ENCODE measurements at places on chromosomes 11 and 22. TPM values are rescaled to one million over a fixed set of nuclear protein-coding genes. Genes with fewer than 3 reads are reported as not detected.
A peak's percentile ranks its signal among the peaks of the same experiment; 100 is the strongest.

The IGSF9B gene
- 23.0 TPM for total RNA-seq

The OR51Q1 gene
- total RNA-seq: not detected

The OR52I2 gene
- not detected for total RNA-seq

The BRSK2 gene
- total RNA-seq: 15.7 TPM

The HRAS gene
- total RNA-seq: 64.8 TPM

The CD248 gene
- total RNA-seq: 0.99 TPM

The SLC39A13 gene
- 40.5 TPM for total RNA-seq

DNA sequence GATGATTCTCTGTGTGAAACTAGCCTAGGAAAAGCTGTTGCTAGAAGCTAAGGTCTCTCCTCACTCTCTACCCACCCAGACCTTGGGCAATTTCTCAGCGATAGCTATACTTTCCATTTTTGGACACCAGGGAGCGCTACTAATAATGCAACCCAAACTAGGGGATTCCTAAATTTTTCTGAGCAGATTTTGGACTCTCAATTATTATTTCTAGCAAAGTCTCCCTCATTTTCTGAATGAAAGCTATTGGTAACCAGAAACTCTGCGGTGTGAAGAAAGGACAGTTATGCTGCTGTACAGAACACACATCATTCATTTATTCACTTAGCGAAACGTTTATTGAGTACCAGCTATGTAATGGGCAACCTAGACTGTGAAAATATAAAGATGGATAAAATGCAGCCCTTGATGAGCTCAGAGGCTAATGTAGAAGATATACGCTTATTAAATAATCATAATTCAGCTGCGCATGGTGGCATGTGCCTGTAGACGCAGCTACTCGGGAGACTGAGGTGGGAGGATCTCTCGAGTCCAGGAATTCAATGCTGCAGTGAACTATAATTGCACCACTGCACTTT, 6.1 kb upstream of the STIM1 start:
- H3K27ac ChIP-seq: no peak overlapping the region
- peak; percentile 57 for DNase-seq
- no peaks in the 10 kb centered on the region for H3K4me1 ChIP-seq
- H3K4me3 ChIP-seq: no peak overlapping the region
- no peaks in the 10 kb centered on the region for H3K36me3 ChIP-seq

DNA sequence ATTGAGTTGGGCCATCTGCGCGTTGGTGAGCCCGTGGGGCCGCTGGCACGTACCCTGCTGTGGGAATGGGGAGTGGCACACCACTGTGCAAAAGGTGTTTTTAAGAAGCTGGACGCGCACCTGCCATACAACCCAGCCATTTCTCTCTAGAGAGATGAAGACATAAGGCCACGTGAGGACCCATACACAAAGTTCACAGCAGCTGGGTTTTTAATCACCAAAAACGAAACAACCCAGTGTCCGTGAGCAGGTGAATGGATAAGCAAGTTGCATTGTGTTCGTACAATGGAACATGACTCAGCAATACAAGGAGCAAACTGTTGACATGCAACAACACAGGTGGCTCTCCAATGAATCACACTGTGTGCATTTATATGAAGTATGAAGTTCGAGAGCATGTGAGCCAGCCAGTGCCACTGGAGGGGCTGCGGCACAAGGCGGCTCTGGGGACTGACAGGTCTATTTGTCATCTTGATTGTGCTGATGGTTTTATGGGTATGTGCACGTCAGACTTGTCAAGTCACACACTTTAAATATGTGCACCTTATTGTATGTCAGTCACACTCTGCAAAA, 30.6 kb upstream of the PANX2 start:
- H3K27me3 ChIP-seq: no peaks in the 10 kb centered on the region
- peaks cover 7% of the 10 kb centered on the region for H3K4me1 ChIP-seq
- DNase-seq: no peak
- no peak overlapping the region for H3K27ac ChIP-seq
- no peaks in the 10 kb centered on the region for H3K36me3 ChIP-seq

GRCh38 chr11:68354148-68354872, 41.9 kb downstream of the LRP5 start:
- peak overlapping the region; percentile 36 for H3K27ac ChIP-seq
- no peak for DNase-seq
- H3K36me3 ChIP-seq: peaks cover 24% of the 10 kb centered on the region
- H3K4me3 ChIP-seq: no peak overlapping the region

DNA sequence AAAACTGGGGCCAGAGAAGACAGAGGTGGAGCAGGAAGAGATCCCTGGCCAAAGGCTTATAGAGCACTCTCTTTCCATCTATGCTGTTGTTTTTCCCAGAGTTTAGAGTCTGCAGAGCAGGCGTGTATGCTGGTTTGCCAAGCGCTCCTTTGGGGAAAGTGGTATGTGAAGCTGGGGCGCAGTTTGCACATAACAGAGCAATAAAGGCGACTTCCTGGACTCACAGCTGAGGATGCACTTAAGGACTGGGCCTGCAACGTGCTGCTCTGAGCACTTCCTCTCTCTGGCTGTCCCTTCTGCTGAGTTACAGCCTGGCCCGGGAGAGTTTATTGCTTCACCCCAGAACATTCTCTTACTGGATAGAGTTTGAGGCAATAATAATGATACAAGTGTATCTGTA, 41.7 kb downstream of the THAP12 start:
- H3K4me3 ChIP-seq: no peak overlapping the region
- no peak overlapping the region for H3K27ac ChIP-seq
- no peaks in the 10 kb centered on the region for H3K4me1 ChIP-seq
- H3K36me3 ChIP-seq: no peaks in the 10 kb centered on the region
- H3K27me3 ChIP-seq: no peaks in the 10 kb centered on the region

DNA sequence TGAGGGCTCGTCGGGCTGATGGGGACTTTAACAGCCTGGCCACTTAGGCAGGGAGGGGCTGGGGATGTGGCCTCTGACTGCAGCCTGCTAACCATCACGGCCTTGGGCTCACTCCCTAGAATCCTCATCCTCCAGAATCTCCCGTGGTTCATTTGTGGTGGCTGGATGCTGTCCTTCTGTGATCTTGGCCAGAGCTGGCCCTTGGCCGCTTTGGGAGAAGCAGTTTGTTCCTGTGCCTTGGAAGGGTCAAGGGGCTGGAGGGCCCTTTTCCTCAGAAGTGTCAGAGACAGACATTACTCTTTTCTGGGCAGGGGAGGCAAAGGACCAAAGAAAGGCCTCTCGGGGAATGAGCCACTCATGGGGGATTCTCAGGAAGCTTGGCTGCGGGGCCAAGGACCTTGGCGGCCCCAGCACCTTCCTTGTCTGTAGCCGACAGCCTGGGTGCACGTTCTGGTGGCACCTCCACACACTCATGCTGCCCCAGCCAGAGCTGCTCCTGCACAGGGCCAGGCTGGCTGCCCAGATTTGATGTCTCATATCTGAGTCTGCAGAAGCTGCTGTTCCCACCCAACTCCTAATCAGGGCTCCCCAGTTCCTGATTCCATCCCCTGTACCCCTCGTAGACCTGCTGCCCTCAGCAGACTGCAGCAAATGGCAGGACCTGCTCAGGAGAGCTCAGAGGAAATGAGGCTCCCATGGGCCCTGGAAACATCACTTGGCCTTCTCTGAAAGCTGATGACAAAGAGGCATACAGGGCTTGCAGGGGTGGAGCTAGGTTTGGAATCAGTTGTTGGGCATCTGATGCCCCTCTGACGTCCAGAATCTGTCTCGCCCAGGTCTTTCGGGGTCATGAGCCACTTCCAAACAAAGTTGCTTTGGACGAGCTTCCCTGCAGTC, 107.7 kb downstream of the CTTN start:
- no peaks in the 10 kb centered on the region for H3K27me3 ChIP-seq
- no peak overlapping the region for H3K27ac ChIP-seq
- DNase-seq: no peak
- H3K36me3 ChIP-seq: no peaks in the 10 kb centered on the region

GRCh38 chr11:8100158-8100557, 19.1 kb downstream of the TUB start:
- H3K4me3 ChIP-seq: no peak overlapping the region
- H3K27ac ChIP-seq: no peak overlapping the region
- H3K4me1 ChIP-seq: peaks cover 13% of the 10 kb centered on the region
- DNase-seq: no peak
- peaks cover 20% of the 10 kb centered on the region for H3K36me3 ChIP-seq

GRCh38 chr11:9905501-9905951, 241.6 kb downstream of the SWAP70 start:
- H3K36me3 ChIP-seq: no peaks in the 10 kb centered on the region
- DNase-seq: no peak
- no peak overlapping the region for H3K4me3 ChIP-seq
- no peaks in the 10 kb centered on the region for H3K27me3 ChIP-seq

DNA sequence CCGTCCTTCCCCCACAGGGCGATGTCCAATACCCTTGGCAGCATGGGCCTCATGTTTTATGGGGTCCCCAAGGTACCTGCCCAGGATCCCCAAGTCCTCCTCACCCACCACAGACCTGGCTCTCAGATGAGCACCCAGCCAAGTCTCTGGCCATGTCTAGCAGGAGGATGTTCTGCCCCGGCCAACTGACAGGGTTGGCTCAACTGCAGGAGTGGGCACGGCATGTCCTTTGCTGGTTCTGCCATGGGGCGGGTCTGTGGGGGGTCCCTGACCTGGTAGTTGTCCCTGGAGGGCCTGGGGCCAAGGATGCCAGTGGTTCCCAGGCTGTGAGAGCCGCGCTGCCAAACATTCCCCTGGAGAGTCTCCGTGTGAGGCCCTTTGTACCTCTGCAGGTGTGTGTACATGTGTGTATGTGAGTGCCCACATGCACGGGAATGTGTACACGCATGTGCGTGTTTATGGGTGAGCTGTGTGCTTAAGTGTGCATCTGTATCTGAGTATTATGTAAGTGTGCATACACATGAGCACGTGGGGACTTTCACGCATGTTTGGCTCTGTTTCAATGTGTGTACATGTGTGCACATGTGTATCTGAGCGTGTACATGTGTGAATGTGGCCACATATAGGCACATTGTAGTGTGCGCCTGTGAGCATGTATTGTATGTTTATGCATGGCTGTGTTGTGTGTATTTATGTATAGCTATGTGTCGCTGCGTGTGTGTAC, 85.5 kb downstream of the KCNQ1 start:
- peak; percentile 30 for DNase-seq
- H3K4me1 ChIP-seq: peaks cover 10% of the 10 kb centered on the region
- H3K4me3 ChIP-seq: no peak overlapping the region
- no peaks in the 10 kb centered on the region for H3K36me3 ChIP-seq
- no peak overlapping the region for H3K27ac ChIP-seq

DNA sequence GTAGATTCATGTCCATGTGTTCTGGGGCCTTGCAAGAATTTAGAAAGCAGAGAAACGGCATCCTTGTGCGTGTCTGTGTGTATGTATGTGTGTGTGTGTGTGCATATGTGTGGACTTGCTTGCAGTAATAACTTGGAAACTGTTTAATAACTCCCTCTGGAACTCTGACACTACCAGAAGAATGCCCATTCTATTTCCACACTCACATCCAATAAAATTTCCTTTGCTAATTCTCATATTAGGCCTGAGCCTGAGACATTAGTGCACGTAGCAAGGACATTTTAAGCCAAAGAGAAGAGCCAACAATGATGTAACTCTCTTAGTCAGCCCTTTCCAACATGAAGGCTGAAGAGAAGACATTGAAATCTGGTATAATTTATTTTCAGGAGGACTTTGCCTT, 3.2 kb downstream of the OR4D6 start:
- H3K27ac ChIP-seq: no peak overlapping the region
- no peaks in the 10 kb centered on the region for H3K4me1 ChIP-seq
- H3K27me3 ChIP-seq: no peaks in the 10 kb centered on the region
- H3K36me3 ChIP-seq: no peaks in the 10 kb centered on the region

DNA sequence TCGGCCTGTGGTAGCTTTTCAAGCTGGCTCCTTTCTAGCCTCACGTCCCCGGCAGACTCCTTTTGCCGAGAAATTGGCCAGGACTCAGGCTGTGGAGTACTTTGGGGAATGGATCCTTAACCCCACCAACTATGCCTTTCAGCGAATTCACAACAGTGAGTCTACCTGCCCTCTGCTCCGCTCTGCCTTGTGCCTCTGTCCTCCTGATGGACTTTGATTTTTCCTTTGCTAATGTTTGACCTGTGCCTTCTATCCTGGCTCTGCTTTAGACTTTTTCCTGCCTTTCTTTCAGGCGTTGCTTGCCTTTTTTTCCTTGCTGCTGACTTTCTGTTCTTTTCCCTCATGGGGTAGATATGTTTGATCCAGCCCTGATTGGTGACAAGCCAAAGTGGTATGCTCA, 12.5 kb downstream of the MADD start:
- peaks cover 65% of the 10 kb centered on the region for H3K36me3 ChIP-seq
- no peak for DNase-seq
- no peak overlapping the region for H3K27ac ChIP-seq
- no peaks in the 10 kb centered on the region for H3K27me3 ChIP-seq
- H3K4me3 ChIP-seq: no peak overlapping the region

DNA sequence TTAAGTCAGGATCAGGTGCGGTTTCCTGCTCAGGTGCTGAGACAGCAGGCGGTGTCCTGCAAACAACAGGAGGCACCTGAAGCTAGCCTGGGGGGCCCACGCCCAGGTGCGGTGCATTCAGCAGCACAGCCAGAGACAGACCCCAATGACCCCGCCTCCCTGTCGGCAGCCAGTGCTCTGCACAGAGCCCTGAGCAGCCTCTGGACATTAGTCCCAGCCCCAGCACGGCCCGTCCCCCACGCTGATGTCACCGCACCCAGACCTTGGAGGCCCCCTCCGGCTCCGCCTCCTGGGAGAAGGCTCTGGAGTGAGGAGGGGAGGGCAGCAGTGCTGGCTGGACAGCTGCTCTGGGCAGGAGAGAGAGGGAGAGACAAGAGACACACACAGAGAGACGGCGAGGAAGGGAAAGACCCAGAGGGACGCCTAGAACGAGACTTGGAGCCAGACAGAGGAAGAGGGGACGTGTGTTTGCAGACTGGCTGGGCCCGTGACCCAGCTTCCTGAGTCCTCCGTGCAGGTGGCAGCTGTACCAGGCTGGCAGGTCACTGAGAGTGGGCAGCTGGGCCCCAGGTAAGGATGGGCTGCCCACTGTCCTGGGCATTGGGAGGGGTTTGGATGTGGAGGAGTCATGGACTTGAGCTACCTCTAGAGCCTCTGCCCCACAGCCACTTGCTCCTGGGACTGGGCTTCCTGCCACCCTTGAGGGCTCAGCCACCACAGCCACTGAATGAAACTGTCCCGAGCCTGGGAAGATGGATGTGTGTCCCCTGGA, at the start of gene MYO7A:
Gene MYO7A (plus strand): TSS at position 327 of the 772 bp plus-strand sequence. CDS start 2,389 bp downstream, outside the sequence.
- no peaks in the 10 kb centered on the region for H3K36me3 ChIP-seq
- H3K27ac ChIP-seq: no peak within 1 kb of the TSS
- peak; percentile 89 for DNase-seq
- H3K4me3 ChIP-seq: peak within 1 kb of the TSS; percentile 77
- no peaks in the 10 kb centered on the region for H3K4me1 ChIP-seq

DNA sequence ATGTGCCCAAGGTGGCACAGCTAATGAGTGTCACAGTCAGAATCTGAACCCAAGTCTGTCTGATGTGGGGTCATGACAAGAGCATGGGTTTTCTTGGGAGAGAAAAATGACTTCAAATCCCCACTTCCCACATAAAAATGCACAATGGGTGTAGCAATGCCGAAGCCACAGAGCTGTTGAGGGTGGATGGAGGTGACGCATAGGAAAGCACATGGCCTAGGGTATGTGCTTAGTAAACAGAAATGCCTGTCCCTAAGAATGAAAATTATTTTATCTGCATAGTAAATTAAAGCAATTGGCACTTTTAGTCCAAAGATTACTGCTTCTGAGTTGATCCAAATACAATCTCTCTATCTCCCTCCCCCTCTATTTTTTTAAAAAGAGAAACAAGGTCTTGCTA, 10.9 kb downstream of the MICAL3 start:
- no peak overlapping the region for H3K4me3 ChIP-seq
- no peaks in the 10 kb centered on the region for H3K4me1 ChIP-seq
- H3K27me3 ChIP-seq: no peaks in the 10 kb centered on the region

Measured in endodermal cell (in vitro differentiated cells).